ENCODE measurements at places on chromosomes 5 and 9.

GRCh38 chr5:139958432-139959148, 84.5 kb downstream of the NRG2 start:
- no peak for DNase-seq

- peak; percentile 28 for DNase-seq
These were observed 256.4 kb downstream of the EBF1 start for GRCh38 chr5:158843305-158843704.

- DNase-seq, result no peak
These were observed 41.8 kb upstream of the ROR2 start for GRCh38 chr9:91991721-91992341.

DNA sequence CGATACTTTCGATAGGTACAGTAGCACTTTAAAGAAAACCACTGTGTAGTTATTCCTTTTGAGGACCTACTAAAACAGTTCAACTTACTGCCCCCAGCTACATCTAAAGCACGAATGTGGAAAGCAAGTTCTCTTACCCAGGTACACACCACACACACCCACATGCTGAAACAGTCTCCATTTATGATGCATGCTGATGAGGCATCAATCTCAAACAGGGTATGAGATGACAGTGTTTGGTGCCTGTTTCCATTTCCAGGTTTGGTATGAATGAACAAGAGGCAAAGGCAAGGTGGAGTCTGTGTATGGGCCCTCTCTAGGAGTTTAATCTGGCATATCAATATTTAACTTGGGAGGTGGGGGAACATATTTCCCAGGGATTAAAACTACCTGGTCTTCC, 13.9 kb downstream of the HMGXB3 start:
- no peak for DNase-seq

DNA sequence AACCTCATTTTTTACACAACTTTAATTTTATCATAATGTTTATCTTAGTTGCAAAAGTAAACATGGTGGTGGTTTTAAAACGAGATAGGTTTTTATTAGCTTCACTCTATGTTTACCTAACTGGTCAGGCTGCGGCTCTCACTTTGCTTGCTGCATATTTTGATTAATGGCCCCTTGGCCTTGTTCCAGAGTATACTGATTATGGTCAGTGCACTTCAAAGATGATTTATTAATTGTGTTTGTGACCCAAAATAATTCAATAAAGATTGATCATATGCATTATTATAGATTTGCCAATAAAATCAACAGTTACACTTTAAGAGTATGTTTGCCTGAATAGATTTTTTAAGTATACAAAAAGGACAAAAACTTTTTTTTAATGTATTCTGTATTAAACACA, 188.0 kb downstream of the XRCC4 start:
- no peak for DNase-seq

DNA sequence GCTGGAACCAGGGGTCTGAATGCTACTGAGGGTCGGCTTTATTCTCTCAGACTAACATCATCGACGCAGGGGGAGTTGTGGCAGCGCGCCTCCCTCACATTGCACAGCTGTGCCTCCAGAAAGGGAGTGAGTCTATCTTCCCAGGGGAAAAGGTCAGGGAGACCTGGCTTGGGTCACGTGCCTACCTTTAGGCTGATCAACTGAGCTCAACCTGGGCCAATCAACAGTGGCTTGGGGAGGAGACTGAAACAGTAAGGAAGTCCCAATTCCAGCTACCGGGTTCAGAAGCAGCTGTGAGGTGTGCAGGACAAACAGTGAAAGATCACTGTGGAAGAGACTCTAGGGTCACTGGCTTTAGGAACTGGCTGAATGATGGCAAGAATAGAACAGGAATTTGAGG, 14.3 kb downstream of the SNX30 start:
- no peak for DNase-seq

- no peak for DNase-seq
These were observed 23.6 kb upstream of the CYSTM1 start for GRCh38 chr5:140151144-140152021.

- no peak for DNase-seq
These were observed 2.0 kb downstream of the CD74 start for GRCh38 chr5:150410524-150411244.

DNA sequence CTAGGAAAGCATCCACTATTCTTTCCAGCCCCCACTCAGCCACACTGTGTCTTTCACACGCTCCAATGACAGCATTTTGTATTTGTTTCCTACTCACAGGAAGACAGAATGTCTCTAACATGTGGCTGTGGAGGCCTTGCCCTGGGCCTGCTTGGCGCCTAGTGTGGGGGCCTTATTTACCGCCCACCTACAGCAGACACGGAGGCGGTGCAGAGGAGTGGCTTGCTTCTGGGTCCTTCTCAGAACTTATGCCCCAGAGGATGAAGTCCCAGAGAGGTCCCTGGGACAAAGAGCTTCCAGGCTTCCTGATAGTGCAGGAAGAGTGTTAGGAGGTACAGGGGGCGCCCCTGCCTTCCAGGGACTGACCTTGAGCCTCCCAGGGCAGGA, 8.5 kb upstream of the MRNIP start:
- no peak for DNase-seq

- no peak for DNase-seq
These were observed 395.0 kb upstream of the SMARCA2 start for GRCh38 chr9:1619915-1620710.

- DNase-seq, result no peak
These were observed 431.9 kb downstream of the ANXA1 start for GRCh38 chr9:73583576-73583975.

DNA sequence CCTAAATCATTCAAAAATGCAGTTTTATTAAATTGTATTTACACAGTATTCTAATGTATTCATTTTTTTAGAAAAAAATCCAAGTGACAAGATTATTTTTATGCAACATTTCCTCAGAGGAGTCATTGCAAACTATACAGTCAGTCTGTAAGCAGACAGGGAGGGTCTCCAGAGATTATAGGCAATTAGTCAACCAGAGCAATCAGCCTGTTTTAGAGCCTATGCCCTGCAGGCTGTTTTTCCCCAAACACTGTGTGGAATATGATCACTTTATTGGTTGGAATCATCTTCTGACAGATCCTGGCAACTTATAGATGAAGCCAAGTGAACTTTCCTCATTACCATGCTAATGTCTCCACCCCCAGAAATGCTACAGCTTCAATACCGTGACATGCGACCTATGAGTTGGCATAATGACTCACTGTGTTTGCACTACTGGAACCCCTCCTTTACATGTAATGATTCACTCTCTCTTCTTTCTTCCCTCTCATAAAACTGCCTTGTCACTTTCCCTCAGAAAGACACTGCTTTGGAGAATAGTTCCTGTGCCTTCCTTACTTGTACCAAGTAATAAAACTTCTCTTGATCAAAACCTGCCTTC, 577.7 kb upstream of the FTMT start:
- DNase-seq, result no peak

DNA sequence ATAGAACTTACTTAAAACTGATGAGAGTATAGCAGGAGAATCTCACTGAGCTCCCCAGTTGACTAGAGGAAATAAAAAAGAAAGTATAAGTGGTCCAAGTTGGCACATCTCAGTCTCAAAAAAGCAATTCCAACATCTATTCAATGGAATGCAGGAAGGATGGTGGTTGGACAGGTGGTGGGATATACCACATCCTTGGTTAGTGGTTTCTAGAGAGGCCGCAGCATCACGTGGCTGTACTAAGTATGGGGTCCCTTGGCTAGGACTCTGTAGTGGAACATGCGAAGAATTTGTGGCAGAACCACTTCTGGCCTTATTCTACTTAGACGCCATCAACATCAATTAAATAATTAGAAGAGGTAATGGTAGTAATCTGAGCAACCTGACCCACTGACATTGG, 232.4 kb downstream of the SAXO1 start:
- DNase-seq, result no peak

GRCh38 chr9:134885679-134886412, 5.2 kb downstream of the FCN2 start:
- DNase-seq, result no peak

DNA sequence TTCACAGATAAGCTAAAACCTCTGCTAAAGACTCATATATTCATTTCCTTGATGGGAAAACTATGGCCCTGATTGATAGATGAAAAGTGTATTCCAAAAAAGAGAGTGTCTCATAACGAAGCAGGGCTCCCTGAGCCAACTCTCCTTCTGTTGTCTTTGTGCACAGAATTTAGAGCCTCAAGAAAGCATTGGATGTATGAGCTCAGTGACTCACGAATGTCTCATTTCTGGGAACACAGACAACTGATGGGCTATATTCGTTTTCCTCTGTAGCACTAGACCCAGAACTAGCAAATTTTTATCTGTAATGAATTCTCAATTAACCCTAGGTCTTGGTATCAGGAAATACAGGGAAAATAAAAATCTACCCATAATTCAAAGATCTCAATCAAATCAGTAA, 88.4 kb downstream of the LMNB1 start:
- DNase-seq, result no peak

- DNase-seq, result no peak
These were observed 491.7 kb downstream of the CCDC171 start for GRCh38 chr9:16044579-16044881.

DNA sequence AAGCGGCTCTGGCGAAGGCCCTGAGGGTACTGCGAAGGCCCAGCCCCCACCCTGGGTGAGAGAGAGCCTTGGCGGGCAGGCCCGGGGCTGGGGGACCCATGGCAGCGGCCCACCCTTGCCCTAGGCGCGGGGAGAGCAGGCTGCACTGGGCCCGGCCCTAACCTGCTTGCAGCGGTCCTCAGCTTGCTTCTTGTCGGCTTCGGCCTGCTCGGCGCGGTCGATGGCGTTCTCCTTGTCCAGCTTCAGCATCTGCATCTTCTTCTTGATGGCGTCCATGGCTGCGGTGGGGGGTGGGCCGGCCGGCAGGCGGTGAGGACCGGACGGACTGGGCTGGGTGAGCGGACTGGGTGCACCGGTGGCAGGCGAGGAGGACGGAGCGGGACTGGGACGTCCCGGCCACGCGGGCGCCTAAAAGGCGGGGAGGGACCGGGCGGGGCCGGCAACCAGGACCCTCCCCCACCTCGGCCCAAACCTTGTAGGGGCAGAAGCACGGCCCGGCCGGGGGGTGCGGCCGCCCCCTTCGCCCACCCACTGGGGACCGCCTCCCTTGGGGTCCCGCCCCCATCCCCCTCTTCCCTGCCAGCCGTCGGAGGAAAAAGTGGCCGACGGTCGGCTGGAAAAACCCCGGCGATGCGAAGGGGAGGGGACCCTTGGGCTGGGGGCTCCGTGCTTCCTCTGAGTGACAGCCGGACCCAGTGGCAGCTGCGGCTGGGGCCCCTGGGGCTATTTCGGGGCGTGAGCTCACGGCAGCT, at the start of gene TPM2:
Gene TPM2, minus strand, starts transcription at position 384 of the 752 bp plus-strand sequence. Its CDS starts 108 bp downstream, at position 276.
- DNase-seq, result peak; percentile 78

DNA sequence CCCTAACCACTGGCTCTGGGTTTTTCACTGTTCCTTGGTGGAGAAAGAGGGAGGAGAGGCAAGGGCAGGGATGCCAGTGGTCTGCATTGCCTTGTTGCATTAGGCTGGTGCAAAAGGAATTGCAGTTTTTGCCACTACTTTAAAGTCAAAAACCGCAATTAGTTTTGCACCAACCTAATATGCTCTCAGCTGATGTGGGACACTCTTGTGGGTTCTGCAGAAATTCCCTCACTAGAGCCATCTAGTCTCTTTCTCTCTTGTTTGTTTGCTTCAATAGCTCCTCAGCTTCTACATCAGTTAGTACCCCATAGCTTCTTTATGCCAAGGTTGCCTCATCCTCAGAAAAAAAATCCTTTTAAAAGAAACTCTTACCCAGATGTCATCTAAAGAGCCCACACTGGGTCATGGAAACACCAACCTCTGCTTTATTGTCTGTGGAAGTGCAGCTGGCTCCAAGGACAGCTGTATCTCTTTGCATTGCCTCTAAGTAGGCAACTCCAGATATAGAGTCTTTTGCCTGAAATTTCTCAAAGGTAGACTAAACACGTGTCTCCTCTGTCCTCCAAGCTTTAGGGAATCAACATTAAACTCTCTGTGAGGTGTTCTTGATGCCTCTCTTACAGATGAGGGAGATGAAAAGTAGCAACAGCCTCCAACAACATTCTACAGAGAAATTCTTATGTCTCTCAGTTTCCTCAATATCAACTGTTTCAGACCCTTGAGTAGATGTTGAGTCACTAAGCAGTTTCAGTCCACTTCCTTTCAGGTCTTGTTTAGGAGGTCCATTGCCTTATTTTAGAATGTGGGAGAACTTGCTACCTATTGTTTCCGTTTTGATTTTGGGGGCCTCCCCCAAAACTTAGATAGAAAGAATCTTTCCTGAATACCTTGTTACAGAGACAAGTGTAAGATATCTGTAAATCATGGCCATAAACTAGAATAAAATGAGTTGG, 84.9 kb upstream of the MEF2C start:
- no peak for DNase-seq

- DNase-seq, result no peak
These were observed 11.5 kb downstream of the SARDH start for GRCh38 chr9:133726401-133727276.

GRCh38 chr9:126503333-126504085, 110.2 kb upstream of the LMX1B start:
- DNase-seq, result no peak

- DNase-seq, result no peak
These were observed 97.6 kb downstream of the ARSB start for GRCh38 chr5:78887384-78888118.

GRCh38 chr9:79742110-79742721, 170.5 kb downstream of the TLE4 start:
- DNase-seq, result no peak

DNA sequence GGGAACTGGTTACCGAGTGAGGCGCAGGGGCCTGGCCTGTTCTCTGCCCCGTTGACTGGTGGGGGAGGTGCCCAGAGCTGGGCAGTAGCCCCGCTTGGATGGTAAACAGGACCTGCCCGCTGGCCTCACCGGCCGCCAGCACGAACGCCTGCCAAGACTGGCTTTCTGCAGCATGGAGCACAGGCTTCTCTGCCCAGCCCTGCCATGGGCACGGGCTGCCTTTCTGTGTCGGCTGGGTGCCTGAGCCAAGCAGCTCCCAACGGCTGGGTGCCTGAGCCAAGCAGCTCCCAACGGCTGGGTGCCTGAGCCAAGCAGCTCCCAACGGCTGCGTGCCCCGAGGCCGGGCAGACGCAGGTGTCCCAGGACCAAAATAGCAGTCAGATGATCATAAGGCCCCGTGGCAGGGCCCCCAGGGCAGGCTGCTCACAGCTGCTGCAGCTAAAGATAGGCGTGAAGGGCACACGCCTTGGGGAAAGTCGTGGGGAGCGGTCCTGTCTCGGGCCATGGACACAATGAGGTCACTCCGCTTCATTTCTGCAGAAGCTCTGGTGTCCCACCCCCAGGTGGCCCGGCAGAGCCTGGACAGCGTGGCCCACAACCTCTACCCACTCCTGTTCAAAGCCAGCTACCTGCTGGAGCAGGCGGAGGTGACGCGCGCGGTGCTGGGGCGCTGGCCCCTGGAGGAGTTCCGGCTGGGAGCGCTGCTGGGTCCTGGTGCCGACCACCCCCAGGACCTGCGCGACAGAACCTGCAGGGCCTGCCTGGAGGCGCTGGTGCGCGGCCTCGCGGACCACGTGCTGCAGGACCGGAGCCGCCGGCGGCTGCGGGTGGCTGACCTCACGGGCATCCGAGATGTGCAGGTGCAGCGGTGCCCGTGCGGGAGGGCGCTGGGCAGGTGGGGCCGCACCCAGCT, at the start of gene LRRC14B:
Gene LRRC14B, plus strand, starts transcription at position 460 of the 913 bp plus-strand sequence. Its CDS starts 44 bp downstream, at position 504.
- DNase-seq, result peak; percentile 84
